ENCODE measurements at places on chromosomes 6 and 20.

GRCh38 chr6:116695401-116695800, 14.4 kb downstream of the KPNA5 start:
- no peak for DNase-seq

- DNase-seq, result no peak
Measured at GRCh38 chr6:23441808-23442461, 684.1 kb upstream of the NRSN1 start.

- no peak for DNase-seq
Measured at GRCh38 chr6:139686308-139686707, 311.9 kb upstream of the CITED2 start.

DNA sequence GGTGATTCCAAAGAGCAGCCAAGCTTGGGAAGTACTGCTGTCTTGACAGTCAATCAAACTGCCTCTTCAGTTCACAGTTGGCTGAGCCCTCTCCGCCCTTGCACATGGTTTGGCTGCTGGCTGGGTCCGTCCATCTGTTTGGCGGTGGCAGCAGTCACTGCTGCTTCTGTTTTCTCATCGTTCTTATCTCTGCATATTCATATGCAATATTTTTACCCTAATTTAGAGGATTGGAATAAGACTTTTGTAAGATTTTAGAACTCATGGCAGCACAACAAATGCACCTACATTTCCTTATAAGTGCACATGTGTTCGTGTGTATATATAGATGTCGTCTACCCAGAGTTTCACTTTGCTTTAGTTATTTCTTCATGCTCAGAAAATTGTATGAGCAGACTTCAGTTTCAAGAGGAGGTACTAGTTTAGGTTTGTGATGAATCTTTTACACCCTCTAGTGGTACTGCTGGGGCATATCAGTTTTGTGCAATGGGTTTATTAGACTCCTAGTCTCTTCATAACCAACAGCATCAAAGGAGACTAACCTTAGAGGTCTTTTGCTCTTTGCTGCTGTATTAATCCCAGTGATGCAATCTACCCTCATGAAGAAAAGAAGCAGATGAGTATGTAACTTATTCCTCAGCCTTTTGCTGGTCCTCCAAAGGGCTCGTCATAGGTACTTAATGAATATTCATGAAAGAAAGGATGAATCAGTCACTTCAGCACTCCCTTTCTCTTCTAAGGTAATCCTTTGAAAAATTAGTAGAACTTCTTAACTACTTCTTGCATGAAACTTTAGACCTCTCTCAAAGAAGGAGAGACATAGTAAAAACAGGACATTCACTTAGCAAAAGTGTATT, 44.3 kb downstream of the KHDC1L start:
- no peak for DNase-seq

DNA sequence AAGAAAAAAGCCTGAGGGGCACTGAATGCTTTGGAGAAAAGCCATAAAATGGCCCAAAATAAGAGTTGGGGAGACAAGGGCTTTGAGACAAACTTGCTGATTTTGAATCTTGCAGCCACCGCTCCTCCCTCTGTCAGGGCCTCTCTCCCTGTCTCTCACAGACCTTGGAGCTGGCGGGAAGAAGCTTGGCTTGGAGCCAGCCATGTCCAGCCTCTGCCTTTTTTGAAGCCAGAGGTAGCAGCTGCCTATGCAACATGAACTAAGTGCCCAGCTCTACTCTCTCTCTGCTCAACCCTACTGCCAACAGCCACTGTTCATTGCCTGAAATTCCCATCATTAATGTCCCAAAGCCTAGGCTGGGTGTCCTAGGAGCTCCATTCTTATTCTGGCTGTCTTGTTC, 63.7 kb upstream of the CTNNBL1 start:
- no peak for DNase-seq

DNA sequence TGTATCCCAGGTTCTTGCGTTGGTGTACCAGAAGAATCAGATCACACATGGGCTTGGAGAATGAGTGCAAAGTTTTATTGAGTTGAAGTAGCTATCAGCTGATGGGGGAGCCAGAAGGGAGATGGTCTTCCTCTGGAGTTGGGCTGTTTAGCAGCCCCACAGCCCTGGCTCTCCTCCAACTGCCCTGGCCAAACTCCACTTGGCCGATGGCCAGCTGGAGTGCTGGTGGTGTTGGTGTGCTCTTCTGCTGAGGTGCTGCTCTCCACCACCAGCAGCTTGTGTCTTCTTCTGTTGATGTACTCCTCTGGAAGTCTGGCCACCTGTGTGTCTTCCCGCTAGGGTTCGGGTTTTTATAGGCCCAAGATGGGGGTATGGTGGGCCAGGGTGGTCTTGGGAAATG, 172.8 kb downstream of the TINAG start:
- DNase-seq, result no peak

GRCh38 chr6:52325695-52326471, 36.1 kb upstream of the PAQR8 start:
- no peak for DNase-seq

- no peak for DNase-seq
Measured at GRCh38 chr6:122323361-122323760, 76.1 kb upstream of the HSF2 start.

- DNase-seq, result no peak
Measured at GRCh38 chr20:47684306-47685080, 100.8 kb downstream of the SULF2 start.

DNA sequence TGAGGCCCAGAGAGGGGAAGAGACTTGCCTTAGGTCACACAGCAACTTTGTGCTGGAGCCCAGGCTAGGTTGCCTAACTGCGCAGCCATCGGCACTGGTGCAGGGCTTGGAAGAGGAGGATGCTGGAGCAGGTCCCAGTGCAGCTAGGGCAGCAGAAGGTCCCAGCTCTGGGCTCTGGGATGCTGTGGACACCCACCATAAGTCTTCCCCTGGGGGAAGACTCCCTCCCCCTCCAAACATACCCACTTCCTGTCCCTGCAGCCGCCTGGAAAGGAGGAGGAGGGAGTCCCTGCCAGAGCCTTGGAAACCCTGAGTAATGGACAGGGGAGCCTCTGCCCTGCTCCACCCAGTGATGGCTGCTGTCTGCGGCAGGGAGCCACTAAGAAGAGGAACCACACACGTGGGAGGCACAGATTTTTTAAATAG, 93.6 kb downstream of the NCR2 start:
- DNase-seq, result no peak

DNA sequence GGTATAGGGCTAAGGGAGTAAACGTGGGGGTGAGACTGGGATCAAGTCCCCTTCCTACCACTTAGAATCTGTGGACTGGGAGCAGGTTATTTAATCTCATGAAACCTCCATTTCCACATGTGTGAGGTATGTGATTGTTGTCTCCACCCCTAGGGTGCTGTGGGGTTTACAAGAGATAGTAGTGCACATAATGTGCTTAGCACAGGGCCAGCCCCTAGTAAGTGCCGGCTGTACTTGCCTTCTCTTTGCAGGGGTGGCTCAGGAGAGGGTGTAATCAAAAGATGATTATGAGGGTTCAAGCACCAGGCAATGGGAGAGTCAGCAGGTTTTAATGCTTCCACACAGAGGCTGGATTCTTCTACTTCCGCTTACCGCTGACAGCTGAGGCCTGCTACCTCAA, 6.9 kb downstream of the NT5E start:
- DNase-seq, result no peak

DNA sequence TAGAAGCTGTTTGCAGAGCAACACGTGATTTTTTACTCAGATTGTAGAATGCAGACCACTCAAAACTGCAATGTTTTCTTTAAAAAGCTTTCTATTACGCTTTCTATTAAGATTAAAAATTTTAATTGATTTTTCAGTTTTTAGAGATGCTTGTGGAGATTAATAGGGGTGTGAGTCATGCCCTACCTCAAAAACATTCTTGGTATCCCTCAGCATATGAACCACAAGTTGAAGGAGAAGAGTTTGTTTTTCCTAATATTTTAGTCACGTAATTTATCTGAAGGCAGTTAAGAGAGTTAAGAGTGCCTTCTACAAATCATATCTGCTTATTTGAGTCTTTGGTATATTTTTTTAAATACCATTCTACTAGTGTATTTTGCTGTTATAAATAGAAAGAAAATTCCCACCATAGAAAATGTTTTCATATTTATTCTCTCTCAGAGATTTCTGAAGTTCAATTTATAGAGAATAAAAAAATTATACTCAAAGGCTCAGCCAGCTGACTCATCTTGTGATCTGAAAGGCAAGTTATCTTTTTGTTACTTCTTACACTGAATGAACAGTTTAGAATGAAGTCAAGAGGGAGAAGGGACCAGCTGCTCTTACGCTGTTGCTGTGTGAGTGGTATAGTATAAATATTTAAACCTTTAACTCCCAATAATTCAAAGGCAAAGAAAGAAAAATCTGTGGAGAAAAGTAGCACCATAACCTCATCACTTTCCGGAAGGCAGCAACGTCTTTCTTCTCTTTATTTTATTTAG, 7.6 kb downstream of the RIPOR2 start:
- no peak for DNase-seq

GRCh38 chr20:44772636-44773035, 27.0 kb downstream of the KCNK15 start:
- no peak for DNase-seq

- DNase-seq, result no peak
Measured at GRCh38 chr6:127869183-127869582, 31.7 kb downstream of the THEMIS start.

DNA sequence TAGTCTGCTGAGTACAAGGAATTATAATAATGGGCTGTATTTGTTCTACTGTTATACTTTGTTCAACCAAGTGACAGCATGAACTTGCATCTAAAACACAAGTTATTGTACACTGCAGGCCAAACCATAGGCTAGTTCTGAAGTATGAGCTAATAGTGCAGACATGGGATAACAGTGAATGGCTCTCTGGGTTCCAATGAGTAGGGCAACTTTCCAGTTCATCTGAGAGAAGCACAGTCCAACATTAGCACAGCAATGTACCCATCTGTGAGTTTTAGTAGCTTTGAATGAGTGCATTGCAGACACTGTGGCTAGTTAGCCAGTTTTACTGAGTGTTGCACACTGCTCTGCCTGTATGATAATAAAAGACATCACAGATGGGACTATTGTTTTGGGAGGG, 56.5 kb upstream of the FUT9 start:
- no peak for DNase-seq

DNA sequence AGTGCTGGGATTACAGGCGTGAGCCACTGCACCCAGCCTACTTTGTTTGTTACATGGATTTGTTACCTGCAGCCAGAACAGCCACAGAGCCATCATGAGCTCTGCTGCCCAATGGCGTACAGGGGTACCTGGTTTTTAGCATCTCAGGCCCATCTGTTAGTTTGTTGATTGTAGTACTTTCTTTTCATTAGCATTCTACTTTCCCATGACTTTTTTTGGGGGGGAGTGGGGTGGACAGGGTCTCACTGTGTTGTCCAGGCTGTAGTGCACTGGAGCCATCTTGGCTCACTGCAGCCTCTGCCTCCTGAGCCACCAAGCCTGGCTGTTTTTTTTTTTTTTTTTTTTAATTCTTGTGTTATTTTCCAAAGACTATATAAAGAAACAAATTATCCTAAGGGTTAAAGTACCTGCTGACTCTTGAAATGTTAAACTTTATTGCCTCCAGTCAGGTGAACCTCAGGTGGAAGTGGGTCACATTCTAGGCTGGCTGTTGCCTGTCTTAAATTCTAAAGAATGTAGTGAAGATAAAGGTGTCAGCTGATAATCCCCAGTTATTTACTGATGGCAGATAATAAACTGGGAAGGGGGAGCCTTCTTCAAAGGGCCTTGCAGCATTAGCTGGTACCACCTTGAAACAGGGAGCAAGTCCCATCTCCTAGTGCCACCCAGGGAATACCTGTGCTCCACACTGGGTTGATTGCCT, 15.2 kb downstream of the NEU1 start:
- DNase-seq, result no peak

DNA sequence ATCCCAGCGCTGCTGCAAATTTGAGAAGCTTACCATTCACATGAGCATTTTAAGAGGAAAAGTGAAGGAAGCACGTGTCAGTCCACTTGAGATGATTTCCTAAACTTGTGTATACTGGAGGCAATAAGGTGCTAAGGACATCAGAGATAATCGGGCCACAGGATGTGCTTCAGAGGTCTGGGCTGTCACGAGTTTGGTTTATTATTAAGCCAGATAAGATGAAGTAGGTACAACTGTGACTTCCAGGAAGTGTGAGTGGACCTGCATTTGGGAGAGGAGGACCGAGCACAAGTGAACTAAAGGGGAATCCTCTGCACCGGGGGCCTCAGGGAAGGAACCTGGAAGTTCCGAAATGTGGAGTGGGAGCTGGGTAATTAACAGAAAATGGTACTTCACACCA, 1.4 kb downstream of the SAMD5 start:
- DNase-seq, result no peak

DNA sequence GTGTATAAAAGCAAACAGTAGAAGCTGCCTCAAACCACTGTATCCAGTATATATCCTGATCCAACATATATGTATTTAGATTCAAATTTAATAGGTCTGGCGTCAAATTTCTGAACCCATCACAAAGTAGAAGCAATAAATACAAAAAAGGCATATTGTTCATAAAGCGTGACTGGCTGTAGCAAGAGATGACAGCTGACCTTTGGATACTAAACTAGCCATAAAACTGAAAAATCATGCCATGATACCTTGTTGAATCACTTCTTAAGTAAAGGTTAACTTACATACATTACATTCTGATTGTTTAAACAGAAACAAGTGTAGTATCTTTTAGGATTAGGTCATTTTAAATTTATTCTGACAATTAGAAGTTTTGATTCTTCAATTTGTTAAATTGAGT, 372.0 kb upstream of the FLRT3 start:
- DNase-seq, result no peak

GRCh38 chr6:44102527-44102926, 24.7 kb downstream of the MRPL14 start:
- no peak for DNase-seq

- DNase-seq, result no peak
Measured at GRCh38 chr6:2630891-2631571, 119.7 kb downstream of the MYLK4 start.

DNA sequence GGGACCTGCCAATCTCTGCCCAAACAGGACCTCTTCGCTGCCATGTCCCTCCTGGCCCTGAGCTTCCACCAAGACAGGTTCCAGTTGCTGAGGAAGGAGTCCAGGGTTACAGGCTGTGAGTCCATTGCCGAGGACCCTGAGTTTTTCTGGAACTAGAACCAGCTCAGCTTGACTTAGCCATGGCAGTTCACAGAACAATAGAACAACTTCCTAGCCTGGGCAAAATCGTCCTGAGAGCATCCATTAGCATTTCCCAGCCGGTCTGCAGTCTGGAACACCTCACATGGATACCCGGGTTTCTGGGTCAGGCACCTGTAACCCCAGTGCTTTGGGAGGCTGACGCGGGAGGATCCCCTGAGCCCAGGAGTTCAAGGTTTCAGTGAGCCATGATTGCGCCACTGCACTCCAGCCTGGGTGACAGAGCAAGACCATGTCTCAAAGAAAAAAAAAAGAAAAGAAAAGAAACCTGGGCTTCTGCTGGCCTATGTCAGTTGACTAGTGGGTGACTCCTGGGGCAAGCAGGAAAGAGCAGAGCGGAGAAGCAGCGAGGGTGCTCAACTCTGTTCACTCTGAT, 90.3 kb downstream of the TCP11 start:
- no peak for DNase-seq

Measured in esophagus squamous epithelium (tissue), 5 donors.